ENCODE measurements at places on chromosomes 3 and 15.

- DNase-seq, result no peak
These were observed 32.6 kb upstream of the RAB11A start for GRCh38 chr15:65836665-65837064.

- DNase-seq, result no peak
These were observed 122.3 kb downstream of the EFHB start for GRCh38 chr3:19811689-19812088.

DNA sequence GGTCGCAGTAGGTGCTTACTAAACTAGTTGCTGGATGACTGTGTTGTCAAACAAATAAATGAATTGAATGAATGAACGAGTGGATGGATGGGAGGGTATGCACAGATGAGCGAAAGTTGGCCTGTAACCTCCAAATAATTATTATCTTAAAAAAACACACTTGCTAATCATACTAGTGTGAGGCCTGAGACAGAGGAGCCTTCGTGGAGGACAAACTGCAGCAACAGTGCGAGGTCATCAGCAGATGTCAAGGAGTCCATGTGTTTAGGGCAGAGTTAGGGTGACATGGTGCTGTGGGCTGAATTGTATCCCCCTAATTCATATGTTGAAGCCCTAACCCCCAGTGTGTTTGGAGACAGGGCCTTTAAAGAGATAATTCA is 24.4 kb downstream of the CORO2B start:
- no peak for DNase-seq

- no peak for DNase-seq
These were observed 1026.6 kb downstream of the ROBO1 start for GRCh38 chr3:78741066-78741645.

DNA sequence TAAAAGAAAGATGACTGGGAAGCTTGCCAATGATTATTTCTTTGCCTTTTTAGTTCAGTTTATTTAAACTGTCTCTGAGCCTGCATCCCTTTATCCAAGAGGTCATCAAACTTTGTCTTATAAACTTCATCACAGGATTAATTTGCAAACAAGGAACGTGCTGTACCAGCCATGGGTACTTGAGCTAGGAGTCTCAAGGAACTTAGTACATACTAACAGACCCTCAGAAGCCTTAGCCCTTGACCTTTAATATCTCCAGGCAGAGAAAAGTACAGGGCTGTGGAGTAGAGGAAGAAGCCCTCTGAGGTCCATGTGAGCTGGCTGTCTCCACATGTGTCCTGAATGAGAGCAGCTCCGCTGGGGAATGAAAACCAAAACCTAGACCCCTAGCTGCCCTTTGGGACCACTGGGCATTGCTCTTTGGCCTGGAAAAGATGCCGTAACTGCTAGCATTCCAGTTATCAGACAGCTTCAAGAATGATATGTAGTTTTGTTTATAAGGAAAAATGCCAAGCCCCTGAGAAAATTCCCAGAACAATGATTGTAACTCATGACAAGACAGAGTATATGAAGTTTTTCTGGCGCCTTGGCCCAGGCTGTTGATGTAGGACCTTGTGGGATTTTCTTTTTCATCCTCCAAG is 92.1 kb downstream of the ASB7 start:
- no peak for DNase-seq

- DNase-seq, result peak; percentile 65
These were observed 41.3 kb upstream of the TNFSF10 start for GRCh38 chr3:172564499-172564898.

DNA sequence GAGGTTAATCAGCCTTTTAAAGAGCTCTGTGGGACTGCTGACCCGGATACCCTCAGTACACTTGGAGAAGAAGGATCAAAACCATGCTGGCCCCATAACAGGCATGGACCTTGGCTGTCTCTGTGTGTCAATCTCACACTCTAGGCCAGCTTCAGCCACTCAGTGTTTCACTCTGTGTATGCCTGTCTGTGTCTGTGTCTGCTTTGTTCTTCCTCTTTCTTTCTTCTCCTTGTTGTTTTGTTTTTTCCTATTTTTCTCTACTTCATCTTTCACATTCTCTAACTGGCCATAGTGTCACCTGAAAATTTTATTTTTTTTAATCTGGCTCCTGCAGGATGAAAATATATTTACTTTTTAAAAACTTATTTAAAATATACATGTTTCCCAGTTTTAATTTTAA is 51.1 kb downstream of the SERP1 start:
- no peak for DNase-seq

- peak; percentile 58 for DNase-seq
These were observed 34.5 kb downstream of the PLA2G4D start for GRCh38 chr15:42059661-42060476.

GRCh38 chr3:127329631-127330285 is 41.9 kb upstream of the PRR20G start:
- DNase-seq, result no peak

- peak; percentile 50 for DNase-seq
These were observed 325.8 kb upstream of the NAALADL2 start for GRCh38 chr3:174533286-174533685.

- DNase-seq, result no peak
These were observed 3.2 kb downstream of the SETD5 start for GRCh38 chr3:9400616-9401015.

DNA sequence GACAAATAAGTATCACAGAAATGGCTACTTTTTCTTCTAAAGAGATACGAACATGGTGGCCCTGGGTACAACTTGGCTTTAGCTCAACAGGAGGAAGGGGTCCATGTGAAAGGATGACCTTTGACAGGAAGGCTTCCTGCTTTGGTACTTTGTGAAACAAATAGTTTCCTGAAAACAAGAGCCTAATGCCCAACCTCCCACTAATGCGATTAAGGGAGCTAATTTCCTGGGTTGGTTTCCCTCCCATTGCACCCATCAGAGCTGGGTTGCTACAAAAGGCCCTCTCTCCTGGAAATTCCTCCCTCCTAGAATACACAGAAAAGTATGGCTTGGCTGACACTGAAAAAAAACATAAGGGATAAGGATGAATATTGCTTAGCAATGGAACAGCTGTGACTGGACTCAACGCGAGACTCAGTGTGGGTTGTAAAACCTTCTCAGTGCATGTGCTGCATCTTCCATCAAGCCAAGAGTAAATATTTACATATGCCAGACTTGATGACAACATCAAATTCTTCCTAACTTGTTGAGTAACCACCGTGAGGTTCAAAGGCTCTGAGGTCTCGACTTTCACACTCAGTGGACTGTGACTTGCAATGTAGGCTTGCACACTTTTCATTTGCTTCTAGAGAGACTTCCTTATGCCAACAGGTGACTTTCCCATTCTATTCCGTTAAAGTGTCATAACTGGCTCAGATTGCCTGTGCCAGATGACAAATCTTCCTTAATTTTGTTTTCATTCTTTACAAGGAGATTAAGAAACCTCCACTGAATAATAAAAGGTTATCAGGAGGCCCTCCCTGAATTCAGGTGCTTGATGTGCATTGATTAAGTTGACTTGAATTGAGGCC is 60.1 kb downstream of the ADAMTS9 start:
- DNase-seq, result peak; percentile 86

DNA sequence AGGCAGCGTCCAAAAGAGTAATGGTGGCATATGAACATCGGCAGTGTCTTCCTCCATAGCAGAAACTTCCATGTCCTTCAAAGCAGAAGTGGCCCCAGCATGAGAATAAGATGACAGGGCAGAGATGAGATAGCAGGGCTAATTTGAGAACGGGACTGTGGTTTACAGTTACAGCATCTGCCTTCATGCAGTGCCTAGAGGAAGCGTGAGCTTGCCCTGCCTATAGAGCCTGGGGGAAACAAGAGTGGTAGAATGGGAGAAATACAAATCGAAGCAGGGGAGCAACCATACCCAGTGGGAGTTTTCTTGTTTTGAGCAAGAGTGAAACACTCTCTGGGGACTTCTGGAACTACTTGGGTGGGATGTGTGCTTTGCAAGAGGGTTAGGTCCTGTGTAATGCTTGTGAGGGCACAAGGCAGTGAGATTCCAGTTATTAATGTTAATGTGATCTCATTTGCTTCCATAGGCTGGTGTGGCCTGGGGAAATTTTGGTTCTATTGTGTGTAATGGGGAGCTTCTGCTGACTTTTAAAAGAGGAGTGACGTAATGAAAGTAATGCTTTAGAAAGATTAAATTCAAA is 616.9 kb downstream of the ZIC1 start:
- no peak for DNase-seq

DNA sequence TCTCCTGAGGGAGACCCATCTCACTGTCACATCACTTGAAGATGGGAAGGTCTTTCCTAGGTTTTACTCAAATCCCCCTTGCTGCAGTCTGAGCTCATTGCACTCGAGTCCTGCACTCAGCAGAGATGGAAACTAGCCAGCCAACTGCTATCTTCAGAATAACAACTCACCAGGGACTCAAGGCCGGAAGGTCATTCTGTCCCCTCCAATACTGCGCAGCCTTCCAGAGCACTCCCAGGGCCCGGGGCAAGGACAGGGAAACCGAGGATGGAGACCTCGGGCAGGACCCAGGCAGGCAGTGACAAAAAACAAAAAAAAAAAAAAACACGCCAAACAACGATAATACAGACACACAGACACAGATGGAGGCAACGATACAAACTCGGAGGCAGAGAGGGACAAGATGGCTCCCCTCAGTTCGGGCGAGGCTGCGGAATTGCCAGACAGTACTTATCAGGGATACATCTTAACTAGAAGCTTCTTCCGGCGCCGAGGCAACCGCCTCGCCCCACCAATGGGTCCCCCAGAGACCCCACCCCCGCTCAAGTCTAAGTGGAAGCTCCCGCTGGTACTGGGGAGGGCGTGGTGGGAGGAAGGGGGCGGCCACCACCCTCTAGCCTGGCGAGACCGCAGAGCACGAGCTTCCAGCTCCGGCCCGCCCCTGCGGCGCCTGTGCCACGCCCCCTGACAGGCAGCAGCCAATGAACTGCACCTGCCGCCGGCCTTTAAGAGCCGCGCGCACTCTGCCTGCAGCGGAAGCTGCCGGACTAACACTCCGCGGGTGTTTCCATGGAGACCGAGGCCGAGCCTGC is 7.0 kb upstream of the MAP1A start:
- DNase-seq, result peak; percentile 98

DNA sequence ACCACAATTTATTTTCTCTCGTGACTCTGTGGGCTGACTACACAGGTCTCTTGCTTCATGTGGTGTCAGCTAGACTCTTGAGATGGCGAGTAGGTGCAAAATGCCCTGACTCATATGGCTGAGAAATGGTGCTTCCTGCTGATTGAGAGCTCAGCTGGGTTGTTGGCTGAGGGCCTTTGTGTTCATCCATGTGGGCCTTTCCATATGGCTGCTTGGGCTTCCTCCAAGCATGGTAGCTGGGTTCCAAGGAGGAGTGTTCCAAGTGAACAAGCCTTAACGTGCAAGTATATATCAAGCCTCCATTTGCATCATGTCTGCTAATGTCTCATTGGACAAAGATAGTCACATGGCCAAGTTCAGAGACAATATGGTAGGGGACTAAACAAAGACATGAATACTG is 164.0 kb downstream of the PDCD6IP start:
- no peak for DNase-seq

DNA sequence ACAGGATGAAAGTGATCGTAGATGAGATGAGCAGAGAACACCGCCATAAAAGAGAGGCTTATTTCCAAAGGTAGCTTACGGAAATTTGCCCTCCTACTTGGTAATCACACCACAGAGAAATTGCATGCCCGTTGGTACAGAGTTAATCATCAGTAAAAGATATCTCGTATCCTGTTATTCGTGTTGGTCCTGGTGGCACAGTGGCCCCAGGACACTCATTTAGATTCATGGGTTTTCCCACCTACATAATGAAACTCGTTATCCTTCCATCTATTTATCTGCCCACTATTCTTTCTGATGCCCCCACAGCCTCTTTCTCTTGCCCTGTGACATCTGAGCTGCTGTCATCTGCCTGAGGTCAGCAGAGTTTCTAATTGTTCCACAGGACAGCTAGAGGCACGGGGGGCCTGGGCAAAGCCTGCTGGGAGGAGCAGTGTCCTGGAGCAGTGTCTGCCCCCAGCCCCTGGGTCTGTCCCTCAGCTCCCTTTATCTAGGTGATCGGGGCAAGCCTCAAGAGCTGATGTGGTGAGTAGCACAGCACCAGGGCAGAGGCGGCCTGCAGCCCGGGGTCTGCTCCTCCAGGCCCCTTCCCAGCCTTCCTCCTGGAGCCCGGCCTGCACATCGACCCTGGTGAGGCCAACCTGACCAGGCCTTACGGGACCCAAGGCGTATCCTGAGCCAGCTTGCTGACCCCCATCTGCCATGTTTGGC is 42.2 kb downstream of the PXYLP1 start:
- DNase-seq, result no peak

GRCh38 chr3:132867956-132868355 is 145.7 kb upstream of the NPHP3 start:
- peak; percentile 26 for DNase-seq

DNA sequence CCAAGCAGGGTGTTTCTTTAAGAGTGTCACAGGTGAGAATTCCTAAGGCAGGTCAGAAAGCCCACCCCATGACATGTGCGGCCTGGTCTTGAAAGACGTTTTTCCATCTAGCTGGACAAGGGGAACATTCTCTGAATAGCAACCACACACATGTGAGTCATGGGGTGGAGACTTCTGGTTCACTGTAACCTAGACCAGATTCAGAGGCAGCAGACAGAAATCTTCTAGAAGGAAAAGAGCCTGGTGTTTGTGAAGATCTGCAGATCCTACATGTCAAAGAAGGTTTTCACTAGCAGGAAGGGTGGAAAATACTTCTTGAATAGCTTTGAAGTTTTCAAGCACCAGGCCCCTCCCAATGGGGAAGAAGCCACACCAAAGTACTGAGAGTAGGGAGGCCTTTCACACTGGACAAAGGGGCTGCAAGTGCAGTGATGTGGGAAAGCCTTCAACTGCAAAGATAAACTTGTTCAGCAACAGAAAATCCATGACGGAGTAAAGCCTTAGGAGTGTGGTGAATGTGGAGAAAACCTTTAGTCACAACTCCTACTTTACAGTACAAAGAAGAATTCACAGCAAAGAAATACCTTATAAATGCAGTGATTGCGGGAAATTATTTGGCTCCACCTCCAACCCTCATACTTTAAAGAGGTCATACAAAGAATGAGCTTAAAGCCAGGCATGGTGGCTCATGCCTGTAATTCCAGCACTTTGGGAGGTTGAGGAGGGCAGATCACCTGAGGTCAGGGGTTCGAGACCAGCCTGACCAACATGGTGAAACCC is 17.6 kb downstream of the ADAM10 start:
- peak; percentile 39 for DNase-seq

DNA sequence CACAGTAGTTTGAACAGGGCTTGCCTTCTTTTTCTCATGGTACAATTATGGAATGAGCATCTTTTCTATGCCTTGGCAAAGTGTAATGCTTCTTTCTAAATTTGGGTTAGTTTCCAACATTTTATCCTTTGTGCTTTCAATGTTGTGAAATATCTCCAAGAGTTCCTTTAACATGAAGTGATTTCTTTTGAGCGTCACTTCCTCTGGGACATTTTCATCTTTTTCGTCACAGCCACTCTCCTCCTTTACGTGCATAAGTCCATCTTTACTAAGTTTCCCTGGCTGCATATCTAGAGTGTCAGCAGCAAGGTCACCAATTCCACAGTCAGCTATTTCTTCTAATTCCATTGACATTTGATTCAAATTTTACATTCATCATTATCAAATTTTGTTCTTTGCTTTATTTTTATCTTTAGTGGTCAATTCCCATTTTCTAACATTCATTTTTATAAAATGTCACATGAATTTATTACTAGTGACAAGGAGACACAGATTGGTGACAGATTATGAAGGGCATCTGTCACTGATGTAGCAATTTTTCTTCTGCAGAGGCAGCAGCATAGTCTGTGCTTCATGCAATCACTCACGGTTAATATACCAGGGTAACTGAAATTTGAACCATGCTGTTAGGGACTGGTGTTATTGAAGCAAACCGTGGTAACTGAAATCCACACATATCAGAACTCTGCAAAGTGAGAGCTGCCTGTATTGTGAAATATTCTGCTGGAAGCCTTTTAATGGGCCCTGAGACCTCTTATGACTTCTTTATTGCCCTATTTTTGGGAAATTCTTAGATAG is 126.5 kb upstream of the THBS1 start:
- DNase-seq, result no peak

GRCh38 chr3:46884929-46885328 is 7.4 kb downstream of the PTH1R start:
- no peak for DNase-seq
